Prostate gland (tissue), 2 donors: ENCODE measurements at places on chromosomes 16 and 17.

- peaks cover 15% of the 10 kb centered on the region for H3K4me1 ChIP-seq
- no peak overlapping the region for H3K4me3 ChIP-seq
- H3K36me3 ChIP-seq: no peaks in the 10 kb centered on the region
- peak overlapping the region; percentile 71 for H3K27ac ChIP-seq
- DNase-seq: peak; percentile 84
These were observed 117.4 kb downstream of the HIC1 start for GRCh38 chr17:2172077-2172851.

GRCh38 chr17:29883497-29883896 lies 46.5 kb downstream of the SSH2 start:
- H3K27me3 ChIP-seq: no peaks in the 10 kb centered on the region
- H3K36me3 ChIP-seq: no peaks in the 10 kb centered on the region
- H3K27ac ChIP-seq: no peak overlapping the region
- no peak overlapping the region for H3K4me3 ChIP-seq

DNA sequence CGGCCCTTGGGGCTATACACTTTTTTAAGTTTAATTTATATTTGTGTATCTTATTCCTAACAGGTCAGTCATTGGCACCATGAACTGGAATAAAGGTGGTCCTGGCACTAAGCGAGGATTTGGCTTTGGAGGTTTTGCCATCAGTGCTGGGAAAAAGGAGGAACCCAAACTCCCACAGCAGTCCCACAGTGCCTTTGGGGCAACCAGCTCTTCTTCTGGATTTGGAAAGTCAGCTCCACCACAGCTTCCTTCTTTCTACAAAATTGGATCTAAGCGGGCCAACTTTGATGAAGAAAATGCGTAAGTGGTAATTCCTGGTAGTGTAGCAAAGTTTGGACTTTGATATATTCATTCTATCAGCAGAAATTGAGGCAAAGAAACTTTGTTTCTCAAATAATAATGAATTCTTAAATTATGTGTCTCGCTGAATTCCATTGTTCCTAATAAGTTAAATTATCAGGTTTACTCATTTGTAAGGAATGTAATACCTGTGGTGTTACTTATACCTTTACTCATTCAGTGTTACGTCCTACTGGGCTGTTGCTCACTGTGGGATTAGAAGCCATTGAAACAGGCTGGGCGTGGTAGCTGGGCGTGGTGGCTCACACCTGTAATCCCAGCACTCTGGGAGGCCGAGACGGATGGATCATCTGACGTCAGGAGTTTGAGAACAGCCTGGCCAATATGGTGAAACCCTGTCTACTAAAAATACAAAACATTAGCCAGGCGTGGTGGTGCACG lies 13.2 kb downstream of the DDX42 start:
- H3K27me3 ChIP-seq: no peaks in the 10 kb centered on the region
- no peaks in the 10 kb centered on the region for H3K4me1 ChIP-seq
- peaks cover 3% of the 10 kb centered on the region for H3K36me3 ChIP-seq
- no peak overlapping the region for H3K27ac ChIP-seq
- no peak overlapping the region for H3K4me3 ChIP-seq

DNA sequence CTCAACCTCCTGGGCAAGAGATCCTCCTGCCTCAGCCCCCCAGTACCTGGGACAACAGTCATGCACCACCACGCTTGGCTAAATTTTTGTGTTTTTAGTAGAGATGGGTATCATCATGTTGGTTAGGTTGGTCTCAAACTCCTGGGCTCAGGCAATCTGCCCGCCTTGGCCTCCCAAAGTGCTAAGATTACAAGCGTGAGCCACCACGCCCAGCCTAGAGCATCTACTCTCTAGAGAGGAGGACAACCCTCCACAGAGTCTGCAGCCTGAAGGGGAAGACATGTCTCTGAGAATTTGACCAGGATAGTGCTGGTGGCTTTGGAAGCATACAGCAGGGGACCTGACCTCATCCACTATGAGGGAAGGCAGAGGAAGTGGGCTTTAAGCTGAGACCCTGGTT lies 4.7 kb upstream of the GRB2 start:
- H3K27me3 ChIP-seq: no peaks in the 10 kb centered on the region
- DNase-seq: no peak
- H3K36me3 ChIP-seq: no peaks in the 10 kb centered on the region
- no peak overlapping the region for H3K27ac ChIP-seq
- H3K4me1 ChIP-seq: no peaks in the 10 kb centered on the region

- H3K4me1 ChIP-seq: peaks cover 25% of the 10 kb centered on the region
- H3K27me3 ChIP-seq: no peaks in the 10 kb centered on the region
- H3K4me3 ChIP-seq: no peak overlapping the region
- DNase-seq: no peak
- H3K27ac ChIP-seq: no peak overlapping the region
These were observed 2.0 kb downstream of the SLC16A11 start for GRCh38 chr17:7041607-7042500.

- H3K27ac ChIP-seq: no peak overlapping the region
- peaks cover 2% of the 10 kb centered on the region for H3K27me3 ChIP-seq
- H3K36me3 ChIP-seq: no peaks in the 10 kb centered on the region
- H3K4me1 ChIP-seq: no peaks in the 10 kb centered on the region
- no peak overlapping the region for H3K4me3 ChIP-seq
- no peak for DNase-seq
These were observed 11.5 kb downstream of the OTOP3 start for GRCh38 chr17:74947041-74947754.

DNA sequence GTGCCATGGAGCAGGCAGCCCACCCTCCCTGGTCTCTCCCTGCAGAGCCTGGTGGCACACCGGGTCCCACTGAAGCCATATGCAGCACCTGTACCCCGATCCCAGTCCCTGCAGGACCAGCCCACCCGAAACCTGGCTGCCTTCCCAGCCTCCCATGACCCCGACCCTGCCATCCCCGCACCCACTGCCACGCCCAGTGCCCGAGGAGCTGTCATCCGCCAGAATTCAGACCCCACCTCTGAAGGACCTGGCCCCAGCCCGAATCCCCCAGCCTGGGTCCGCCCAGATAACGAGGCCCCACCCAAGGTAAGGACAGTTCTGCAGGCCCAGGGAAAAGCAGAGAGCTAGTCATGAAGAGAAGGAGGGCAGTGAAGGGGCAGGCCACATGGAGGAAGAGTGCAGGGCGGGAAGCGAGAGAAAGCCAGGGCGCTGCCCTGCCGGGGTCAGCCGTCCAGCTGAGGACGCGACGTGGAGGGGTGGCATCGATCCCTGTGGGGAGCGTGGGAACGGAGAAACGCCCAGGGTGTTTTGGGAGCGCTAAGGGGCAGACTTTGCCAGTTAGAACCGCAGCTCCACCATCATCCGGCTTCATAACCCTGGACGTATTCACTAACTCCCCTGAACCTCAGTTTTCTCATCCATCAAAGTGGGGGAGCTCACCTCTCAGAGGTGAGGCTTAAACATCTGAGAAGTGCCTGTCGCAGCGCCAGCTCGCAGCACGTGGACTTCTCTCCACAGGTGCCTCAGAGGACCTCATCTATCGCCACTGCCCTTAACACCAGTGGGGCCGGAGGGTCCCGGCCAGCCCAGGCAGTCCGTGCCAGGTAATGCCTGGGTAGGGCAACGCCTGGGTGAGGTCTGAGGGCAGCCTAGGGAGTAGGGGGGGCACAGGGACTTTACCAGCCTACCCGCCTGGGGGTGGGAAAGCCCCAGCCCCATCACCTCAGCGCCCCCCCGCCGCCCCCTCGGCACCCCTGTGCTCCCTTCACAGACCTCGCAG lies 7.6 kb upstream of the C17orf107 start:
- DNase-seq: no peak
- no peaks in the 10 kb centered on the region for H3K4me1 ChIP-seq
- H3K4me3 ChIP-seq: no peak overlapping the region
- H3K36me3 ChIP-seq: peaks cover 44% of the 10 kb centered on the region
- no peak overlapping the region for H3K27ac ChIP-seq

GRCh38 chr17:2295575-2295974 lies 8.0 kb downstream of the SMG6 start:
- H3K4me3 ChIP-seq: no peak overlapping the region
- H3K36me3 ChIP-seq: peaks cover 12% of the 10 kb centered on the region
- no peaks in the 10 kb centered on the region for H3K4me1 ChIP-seq
- no peaks in the 10 kb centered on the region for H3K27me3 ChIP-seq

- H3K36me3 ChIP-seq: no peaks in the 10 kb centered on the region
- H3K27ac ChIP-seq: no peak overlapping the region
- peaks cover 11% of the 10 kb centered on the region for H3K4me1 ChIP-seq
- peaks cover 23% of the 10 kb centered on the region for H3K27me3 ChIP-seq
- no peak for DNase-seq
These were observed 4.1 kb upstream of the WDR24 start for GRCh38 chr16:694187-694862.

DNA sequence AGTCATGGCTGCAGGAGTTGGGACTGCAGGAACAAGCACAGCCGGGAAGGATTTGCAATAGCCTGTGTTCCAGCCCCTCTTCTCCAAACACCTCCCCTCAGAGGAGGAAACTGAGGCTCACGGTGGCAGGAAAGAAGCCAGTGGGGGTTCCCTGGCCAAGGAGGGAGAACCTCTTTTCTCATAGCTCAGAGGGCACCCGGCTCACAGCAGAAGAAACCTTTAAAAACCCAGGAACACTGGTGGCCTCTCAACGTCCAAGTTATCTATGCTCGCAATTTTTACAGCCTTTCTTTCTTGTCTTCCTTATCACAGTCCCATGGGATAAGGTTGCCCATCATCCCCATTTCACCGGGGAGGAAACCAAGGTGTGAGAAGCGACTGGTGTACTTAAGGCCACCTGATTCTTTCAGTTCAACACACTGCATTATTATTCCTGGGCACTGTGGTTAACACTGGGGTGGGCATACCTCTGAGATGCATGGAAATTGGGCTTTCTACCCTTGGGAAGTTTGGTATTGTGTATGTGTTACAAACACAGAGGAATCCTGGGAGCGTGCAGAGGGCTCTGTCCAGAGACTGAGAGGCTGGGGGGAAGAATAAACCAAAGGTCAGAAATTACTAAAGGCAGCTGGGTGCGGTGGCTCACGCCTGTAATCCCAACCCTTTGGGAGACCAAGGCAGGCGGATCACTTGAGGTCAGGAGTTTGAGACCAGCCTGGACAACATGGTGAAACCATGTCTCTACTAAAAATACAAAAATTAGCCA lies 791 bp upstream of the ZNF629 start:
- no peaks in the 10 kb centered on the region for H3K4me1 ChIP-seq
- no peak for DNase-seq
- peaks cover 7% of the 10 kb centered on the region for H3K36me3 ChIP-seq
- peak overlapping the region; percentile 86 for H3K4me3 ChIP-seq
- H3K27ac ChIP-seq: peak overlapping the region; percentile 79

DNA sequence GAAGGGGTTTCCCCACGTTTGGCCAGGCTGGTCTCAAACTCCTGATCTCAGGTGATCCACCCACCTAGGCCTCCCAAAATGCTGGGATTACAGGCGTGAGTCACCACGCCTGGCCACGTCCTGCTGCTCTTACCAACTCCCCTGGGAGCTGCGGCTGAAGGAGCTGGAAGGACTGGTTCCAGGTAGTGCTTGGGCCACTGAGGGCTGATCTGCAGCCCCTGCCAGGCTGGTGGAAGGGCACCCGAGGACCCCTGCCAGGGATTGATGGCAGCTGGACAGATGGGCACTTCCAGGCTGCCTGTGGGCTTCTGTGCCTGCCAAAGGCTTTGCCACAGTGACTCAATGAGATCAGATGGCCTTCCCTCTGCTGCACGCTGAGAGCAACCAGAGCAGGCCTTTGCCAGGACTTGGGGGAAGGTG lies 2.3 kb downstream of the OXLD1 start:
- H3K27me3 ChIP-seq: no peaks in the 10 kb centered on the region
- H3K27ac ChIP-seq: no peak overlapping the region
- H3K4me3 ChIP-seq: no peak overlapping the region
- H3K4me1 ChIP-seq: peaks cover 11% of the 10 kb centered on the region
- H3K36me3 ChIP-seq: no peaks in the 10 kb centered on the region
